ENCODE measurements at places on chromosomes 7 and 10. TPM values are rescaled to one million over a fixed set of nuclear protein-coding genes. Genes with fewer than 3 reads are reported as not detected.

The GDF2 gene
- not detected for total RNA-seq

The RBM17 gene
- total RNA-seq: 59.8 TPM

The TNS3 gene
- total RNA-seq: 65.1 TPM

The PTPRN2 gene
- total RNA-seq: 6.0 TPM

The LRRD1 gene
- 0.05 TPM for total RNA-seq

The PODXL gene
- total RNA-seq: 78.1 TPM

The FGL2 gene
- 1.3 TPM for total RNA-seq

The SEMA3D gene
- 5.5 TPM for total RNA-seq

The GDF10 gene
- total RNA-seq: not detected

The FOXK1 gene
- total RNA-seq: 23.4 TPM

The EIF5AL1 gene
- total RNA-seq: 0.73 TPM

The PLEKHS1 gene
- 6.1 TPM for total RNA-seq

The SPDYE9 gene
- not detected for total RNA-seq

The AKR1C1 gene
- 2.7 TPM for total RNA-seq

The HGF gene
- total RNA-seq: 0.16 TPM

The MACROH2A2 gene
- total RNA-seq: 13.2 TPM

The CALML3 gene
- total RNA-seq: not detected

The SOSTDC1 gene
- total RNA-seq: 6.2 TPM

The BNIP3 gene
- total RNA-seq: 45.6 TPM

The ZMYND11 gene
- total RNA-seq: 32.6 TPM

The POU6F2 gene
- not detected for total RNA-seq

The NEURL1 gene
- 2.6 TPM for total RNA-seq

The ADAMTS14 gene
- total RNA-seq: 6.4 TPM

The SND1 gene
- 146 TPM for total RNA-seq

The OR2A1 gene
- not detected for total RNA-seq

The NUB1 gene
- total RNA-seq: 56.8 TPM

The FAM25A gene
- not detected for total RNA-seq
